ENCODE measurements at places on chromosomes 4 and X.

DNA sequence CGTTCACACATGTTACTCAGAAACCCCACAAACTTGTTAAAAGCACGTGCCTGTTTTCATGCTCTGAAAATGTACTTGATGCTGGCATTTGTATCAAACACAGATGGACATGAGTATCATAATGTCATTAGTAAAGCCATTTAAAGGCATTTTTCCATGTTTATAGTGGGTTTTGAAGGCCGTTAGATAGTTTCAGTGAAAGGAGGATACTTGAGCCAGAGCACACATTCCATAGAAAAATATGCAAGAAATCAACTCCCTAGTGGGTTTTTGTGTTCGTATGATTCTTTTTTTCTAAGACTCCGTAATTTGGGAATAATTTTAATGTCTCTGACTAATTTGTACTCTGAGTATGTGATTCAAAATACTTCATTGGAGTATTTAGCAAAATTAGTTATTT is 216.2 kb upstream of the BMP3 start:
- DNase-seq = no peak

DNA sequence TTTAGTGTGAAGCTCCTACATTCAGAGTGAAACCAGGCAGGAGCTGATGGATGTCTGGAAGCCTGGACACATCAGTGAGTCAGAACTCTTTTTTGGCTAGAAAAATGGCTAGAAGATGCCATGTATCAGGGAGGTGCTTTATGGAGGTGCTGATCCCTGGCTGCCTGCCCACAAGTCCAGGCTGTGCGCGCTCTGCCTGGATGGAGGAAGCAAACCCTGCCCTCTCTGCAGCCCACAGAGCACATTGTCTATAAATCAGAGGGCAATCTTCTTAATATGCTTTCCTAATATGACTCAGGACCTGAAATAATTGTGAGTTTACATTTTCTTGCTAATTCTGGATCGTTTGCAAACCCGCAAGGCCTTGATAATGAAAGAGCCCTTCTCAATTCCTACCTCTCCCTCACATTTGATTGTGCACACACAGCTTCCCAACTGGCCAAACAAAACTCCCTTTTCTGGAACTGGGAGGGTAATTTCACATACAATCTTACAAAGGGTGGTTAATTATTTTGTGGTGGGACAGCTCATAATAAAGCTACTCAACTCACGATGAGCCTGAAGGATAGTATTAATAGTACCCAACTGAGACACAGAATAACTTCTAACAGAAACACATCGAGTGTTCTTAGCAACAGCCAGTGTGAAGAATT is 11.7 kb downstream of the MFAP3L start:
- no peak for DNase-seq

DNA sequence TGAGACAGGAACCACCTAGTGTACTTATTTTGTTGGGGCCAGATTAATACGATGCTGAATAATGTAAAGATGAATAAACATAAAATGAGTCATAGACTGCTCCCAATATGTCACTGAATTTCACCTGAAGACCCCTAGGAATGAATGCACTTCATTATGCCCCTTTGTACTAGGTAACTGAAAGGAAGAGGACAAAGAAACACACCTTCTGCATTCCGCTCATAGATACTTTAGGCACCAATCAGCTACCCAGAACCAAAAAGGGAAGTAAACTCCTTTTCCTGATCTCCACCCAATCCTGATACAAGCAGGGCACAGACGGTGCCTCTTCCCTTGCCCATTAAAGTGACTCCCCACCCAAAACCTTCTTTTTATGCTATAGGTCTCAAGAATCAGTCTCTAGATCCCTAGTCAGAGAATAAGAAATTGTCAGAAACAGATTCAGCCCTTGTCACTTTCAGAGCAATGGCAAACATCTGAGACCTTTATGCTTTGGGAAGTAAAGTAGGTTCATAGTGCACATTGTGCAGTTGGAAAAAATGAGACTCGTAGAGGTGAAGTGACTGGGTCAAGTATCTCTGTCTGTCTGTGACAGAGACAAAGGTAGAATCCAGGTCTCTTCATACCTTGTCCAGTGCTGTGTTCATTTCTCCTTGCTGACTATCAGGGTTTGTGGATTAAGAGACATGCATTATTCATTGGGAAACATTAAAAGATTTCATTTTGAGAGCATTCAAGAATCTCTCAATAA is 2.3 kb downstream of the GPR174 start:
- DNase-seq = no peak

GRCh38 chr4:22031423-22031822 is 82.9 kb upstream of the KCNIP4 start:
- DNase-seq = no peak

GRCh38 chrX:53093748-53094581 is at the start of gene KANTR:
TSS of gene KANTR (plus strand) at chrX:53094142. CDS start at chrX:53124273, 30,131 bp downstream.
- DNase-seq = peak; percentile 76

DNA sequence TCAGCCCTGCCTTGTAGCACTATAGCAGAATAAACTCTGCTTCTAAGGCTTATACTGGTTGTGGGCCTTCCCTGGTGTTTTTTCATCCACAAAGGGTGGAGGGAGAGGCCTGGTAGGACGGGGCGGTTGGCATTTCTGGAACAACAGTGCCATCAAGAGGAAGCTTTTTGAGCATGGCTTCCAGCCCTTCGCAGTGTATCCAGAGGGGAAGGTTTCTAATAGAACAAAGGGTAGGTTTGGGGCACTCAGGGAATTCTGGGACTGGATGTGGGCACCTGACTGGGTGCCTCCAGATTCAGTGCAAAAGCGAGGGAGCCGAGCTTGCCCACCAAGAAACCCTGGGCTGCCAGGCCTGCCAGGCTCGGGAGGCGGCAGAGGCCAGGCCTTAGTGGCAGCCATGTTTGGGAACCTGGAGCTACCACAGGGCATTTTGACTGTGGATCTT is 229.6 kb upstream of the AGTR2 start:
- DNase-seq = peak; percentile 35

- peak; percentile 37 for DNase-seq
Observed at GRCh38 chr4:183443655-183444213, 702 bp upstream of the CDKN2AIP start.

GRCh38 chr4:1377606-1378261 is 28.5 kb downstream of the NKX1-1 start:
- DNase-seq = no peak

Data from T-cell (primary cell).